ENCODE measurements at places on chromosomes 11 and 22.

DNA sequence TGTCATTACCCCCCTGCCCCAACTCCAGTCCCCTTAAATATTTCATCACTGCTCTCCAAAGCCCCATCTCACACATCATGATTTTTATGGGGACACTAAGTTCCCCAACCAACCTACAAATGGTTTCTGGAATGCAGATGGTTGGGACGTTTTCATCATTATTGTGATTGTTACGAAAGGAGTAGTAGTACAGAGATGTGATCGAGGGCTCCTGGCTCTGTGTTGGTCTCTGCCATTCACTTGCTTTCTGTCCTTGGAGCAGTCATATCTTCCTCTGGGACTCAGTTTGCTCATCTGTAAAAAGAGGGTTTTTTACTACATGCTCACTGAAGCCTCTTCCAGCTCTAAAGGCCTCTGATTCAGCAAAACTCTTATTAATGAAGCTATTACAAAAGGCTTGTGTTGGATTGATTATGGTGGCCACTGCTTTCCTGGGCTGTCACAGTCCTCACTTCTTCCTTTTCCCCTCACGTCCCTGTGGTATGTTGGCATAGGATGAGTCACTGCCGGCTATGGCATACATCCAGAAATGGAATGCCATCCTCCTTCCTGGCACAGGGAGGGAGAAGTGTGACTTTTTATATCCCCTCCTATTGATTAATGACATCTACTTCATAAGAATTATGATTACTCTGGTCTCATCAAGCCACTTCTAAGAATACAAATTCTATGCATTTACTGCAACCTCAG lies 593.7 kb downstream of the METTL15 start:
- no peak for DNase-seq

DNA sequence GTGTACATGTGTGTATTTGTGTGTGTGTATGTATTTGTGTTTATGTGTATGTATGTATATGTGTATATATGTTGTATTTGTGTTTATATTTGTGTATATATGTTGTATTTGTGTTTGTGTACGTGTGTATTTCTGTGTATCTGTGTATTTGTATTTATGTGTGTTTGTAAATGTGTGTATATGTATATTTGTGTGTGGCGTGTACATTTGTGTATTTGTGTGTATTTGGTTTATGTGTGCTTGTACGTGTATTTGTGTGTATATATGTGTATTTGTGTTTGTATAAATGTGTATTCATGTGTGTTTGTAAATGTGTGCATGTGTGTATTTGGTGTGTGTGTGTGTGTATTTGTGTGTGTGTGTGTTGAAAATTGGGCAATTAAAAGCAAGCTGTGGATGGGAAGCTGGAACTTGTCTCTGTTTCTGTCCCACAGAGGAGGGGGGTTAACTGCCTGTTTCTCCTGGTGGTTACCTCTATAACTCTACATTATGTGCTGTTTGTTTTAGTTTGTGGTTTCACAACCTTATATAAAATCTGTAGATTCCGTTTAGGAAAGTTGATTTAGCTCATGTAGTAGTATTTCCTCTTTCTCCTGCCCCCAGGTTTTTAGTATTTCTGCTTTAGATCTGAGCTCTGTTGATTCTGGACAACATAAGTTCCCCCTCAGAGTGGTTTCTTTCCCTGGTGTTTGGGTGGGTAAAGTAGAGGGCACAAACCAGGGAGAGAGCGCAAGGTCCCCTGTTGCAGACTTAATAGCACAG lies 28.9 kb downstream of the AP2A2 start:
- DNase-seq = no peak

- no peak for DNase-seq
Measured at GRCh38 chr22:27670701-27671412, 130.7 kb downstream of the MN1 start.

DNA sequence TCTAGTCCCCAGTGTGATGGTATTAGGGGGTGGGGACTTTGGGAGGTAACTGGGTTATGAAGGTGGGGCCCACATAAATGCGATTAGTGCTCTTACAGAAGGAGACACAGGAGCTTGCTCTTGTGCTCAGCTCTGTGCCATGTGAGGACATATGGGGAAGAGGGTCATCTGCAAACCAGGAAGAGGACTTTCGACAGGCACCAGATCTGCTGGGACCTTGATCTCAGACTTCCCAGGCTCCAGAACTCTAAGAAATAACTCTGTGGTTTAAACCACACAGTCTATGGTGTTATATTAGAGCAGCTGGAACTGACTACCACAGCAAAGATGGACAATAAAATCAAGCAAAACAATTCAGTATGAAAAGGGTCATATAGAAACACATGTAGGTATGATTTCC lies 26.7 kb downstream of the NNMT start:
- DNase-seq = no peak

DNA sequence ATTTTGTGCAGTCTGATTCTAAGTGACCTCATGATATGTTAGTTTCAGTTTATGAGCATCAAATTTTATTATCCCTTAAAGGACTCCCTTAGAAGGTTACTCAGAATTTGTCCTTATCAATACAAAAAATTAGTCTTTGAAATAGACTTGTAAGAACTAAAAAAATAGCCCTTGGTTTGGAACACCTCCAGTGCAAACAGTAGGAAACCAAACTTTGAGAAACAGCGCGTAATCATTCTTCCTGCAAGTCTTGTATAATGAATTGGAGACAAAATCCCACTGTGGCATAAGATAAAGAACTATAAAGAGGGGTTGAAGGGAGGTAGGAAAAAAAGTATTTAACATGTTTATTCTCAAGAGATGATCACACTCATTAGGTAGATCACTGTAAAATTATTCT lies 10.8 kb upstream of the MSANTD4 start:
- no peak for DNase-seq

DNA sequence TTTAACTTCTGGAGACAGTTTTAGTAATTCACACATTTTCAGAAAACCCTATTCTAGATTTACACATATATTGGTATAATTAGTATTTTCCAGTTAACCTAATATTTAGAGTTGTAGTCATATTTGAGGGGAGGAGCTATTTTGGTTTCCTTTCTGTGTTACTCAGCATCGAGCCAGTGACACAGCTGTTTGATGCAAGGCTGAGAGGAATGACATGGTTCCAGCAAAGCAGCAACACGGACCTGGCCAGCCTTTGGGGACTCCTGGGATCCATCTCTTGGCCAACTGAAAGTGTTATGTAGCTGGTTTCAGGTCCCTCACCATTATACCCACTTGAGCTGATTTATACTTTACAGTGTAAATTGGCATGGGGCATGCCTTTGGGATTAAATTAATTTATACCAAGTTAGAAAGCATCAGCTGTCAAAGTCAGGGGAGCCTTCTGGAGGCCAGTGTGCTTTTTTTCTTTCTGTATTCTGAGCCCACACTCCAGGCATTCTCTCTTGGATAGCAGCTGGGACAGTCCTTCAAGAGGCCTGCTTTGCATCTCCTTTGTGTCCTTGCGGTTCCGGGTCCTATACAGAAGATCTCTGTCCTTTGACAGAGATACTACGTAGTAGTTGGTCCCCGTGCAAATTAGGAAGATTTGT lies 91.3 kb upstream of the SLC25A18 start:
- no peak for DNase-seq

- DNase-seq = no peak
Measured at GRCh38 chr11:120052196-120052775, 85.6 kb downstream of the TRIM29 start.

DNA sequence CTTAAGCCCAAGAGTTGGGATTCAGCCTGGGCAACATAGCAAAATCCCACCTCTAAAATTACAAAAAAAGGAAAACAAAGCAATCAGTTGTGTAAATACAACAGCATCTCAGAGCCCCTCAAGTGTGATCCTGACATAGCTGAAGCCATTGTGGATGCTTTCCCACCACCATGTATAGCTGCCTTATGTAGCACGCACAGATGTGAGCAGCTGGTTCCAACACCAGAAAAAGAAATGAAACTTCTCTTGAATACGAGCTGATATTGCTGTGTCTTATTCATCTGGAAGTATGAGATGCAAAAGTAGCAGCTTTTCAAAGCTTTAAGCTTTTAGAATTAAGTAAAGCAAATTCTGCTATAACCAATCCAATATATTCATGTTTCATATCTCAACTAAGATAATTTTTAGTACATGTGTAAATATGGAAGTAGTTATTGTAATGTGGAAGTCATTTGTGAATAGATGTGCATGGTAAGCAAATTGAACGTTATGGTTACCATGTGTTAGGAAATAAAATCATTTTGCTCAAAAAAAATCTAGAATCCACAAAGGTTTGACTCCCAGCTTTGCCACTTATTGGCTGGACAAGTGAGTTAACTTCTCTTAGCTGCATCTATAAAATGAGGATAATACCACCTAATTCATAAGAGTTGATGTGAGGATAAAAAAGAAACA lies 63.2 kb downstream of the SGSM3 start:
- no peak for DNase-seq

DNA sequence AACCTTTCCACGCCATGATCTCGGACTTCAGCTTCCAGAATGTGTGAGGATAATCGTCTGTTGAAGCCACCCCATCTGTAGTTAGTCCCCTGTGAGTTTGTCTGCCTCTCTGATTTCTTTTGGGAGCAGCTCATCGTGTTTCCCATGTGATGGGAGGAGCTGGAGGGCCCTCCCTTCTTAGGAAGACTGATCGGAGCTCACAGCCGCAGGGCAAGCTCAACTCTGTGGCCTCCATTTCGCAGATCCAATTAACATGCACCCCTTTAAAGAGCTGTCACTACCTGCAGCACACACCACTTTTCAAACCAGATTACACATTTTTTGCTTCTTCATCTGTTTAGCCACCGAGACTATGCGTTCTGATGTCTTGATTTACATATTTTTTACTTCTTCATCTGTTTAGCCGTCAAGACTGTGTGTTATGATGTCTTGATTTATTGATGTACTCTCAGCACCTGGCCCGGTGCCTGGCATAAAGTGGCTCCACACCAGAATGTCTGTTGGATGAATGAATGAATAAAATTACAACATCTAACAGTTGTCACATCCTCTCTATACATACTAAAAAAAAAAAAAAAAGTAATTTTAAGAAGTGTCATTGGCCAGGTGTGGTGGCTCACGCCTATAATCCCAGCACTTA lies 14.9 kb upstream of the PPFIA1 start:
- DNase-seq = no peak

DNA sequence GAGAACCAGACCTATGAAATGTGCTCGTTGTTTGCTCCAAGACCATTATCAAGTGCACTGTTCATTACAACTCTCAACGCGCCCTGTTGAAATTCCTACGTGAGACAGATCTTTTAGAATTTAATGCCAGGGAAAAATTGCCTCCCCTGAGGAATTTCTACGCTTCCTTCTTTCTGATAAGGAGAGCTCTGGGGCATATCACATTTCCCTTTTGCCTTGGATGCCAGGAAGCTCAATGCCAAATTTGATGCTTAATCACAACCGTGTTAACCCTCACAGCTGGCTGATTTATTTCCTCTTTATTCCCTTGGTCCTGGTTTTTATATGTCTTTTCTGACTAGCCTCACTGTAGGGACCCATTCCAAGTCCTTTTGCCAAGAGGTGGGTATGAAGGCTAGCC lies 109.4 kb downstream of the MICAL2 start:
- DNase-seq = no peak

- DNase-seq = no peak
Measured at GRCh38 chr11:96736601-96737000, 346.8 kb downstream of the JRKL start.

DNA sequence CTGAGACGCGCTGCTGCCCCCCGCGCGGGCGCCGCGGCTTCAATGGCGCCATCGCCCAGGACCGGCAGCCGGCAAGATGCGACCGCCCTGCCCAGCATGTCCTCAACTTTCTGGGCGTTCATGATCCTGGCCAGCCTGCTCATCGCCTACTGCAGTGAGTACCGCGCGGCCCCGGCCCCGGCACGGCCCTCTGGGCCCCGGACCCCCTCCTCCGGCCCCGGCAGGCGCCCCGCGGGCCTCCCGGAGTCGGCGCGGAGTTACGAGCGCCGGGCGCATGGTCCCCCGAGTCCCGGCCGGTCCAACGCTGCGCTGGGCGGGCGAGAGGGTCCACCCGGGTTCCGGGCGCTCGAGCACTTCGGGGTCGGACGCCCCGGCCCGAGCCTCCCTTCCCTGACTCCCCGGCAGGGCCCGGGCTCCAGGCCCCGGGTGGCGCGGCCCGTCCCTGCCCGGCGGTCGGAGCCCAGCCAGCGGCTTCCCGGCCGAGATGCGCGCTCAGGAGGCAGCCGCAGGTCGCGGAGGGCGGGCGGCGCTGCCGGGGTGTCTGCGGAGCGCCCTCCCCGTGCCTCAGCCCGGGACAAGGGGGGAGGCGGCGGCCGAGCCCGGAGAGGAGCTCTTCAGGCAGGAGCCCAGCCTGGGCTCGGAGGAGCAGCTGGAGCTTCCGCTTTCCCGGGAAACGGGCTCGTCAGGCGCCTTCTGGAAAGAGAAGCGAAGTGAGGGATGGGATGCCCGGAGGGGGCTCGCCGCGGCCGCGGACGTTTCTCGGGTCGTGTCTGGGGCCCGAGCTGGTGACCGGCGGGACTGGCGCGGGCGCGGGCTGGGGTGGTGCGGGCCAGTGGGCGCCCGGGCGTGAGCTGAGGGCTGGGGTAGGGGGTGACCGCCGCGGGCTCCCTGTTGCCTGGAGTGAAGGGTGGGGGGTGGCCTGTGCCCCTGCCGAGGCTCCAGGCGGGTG lies 1337.8 kb downstream of the BRD1 start:
- no peak for DNase-seq

- no peak for DNase-seq
Measured at GRCh38 chr11:12015486-12015885, 7.1 kb upstream of the DKK3 start.

DNA sequence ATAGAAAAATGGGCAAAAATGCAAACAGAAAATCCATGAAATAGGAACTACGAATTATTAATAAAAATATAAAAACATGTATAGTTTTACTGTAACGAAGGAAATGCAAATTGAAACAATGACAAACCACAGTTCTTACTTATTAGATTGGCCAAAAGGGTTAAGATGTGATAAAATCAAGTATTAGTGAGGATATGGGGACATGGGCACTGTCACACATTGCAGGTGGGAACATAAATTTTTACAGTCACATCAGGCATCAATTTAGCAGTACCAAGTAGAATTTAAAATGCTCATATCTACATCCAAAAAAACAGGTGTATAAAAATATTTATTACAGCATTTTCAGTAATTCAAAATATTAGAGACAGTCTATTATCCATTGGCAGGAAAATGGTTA lies 353.2 kb upstream of the API5 start:
- DNase-seq = no peak

DNA sequence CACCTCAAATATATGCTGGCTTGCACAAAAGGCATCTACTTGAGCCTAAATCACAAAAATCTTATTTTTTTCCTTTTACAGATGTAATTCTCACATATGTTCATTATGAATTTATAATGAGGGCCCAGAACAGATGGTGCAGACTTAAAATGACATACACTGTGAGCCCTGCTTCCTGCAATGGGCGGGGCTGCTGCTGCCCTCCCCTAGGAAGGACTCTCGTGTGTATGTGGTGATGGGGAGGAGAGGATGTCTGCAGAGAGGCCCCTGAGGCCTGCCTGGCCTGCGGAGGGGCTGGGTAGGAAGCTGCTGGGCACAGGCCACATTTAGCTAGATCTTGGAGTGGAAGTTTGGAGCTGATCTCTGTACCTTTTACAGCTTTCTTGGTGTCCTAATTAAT lies 233.4 kb upstream of the KIRREL3 start:
- DNase-seq = no peak

GRCh38 chr11:79052544-79052943 lies 388.3 kb downstream of the TENM4 start:
- DNase-seq = no peak

GRCh38 chr11:32382339-32383049 lies 52.8 kb downstream of the WT1 start:
- DNase-seq = no peak

GRCh38 chr11:2123628-2123960 lies 15.6 kb downstream of the IGF2 start:
- no peak for DNase-seq

- DNase-seq = no peak
Measured at GRCh38 chr11:14380125-14380936, 21.3 kb upstream of the RRAS2 start.
